Keratinocyte (primary cell): ENCODE measurements at places on chromosomes 3 and 15.

GRCh38 chr3:133595341-133595740 is 21.9 kb downstream of the CDV3 start:
- DNase-seq = no peak

DNA sequence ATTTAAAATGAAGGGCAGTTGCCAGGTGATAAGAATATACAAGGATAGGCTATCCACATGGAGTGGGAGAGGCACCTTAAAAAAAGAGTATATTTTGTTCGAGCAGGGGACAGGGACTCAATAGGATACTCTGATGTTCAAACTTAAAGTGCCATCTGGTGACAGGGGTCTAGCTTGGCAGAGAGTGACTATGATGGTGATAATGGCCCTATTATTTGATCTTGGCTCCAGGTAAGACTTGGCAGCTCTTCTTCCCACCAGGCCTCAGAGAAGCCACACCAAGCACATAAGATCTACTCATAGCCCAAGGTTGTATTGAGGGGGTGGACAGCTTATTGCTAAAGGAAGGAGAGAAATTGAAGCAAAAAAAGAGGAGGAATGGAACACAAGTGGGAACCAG is 109.0 kb upstream of the MANF start:
- no peak for DNase-seq

GRCh38 chr3:61537366-61537765 is 24.0 kb upstream of the PTPRG start:
- DNase-seq = no peak

DNA sequence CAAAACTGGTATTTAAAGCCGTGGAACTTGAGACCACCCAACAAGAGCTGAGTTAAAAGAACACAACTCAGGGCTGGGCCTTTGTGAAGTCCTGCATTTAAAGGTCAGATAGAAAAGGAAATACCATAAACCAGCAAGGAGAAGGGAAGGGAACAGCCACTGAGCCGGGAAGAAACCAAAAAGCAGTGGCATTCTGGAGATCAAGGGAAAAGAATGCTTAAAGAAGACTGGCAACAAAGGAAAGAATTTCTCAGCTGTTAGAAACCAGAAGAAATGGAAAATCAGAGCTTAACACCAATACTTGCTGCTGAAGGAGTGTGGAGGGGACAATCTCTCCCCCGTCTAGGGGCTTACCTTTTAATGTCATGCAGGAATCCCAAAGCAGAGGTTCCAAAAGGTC is 247.4 kb upstream of the CHRNA7 start:
- DNase-seq = no peak
